ENCODE measurements at places on chromosomes 1 and 21. TPM values are rescaled to one million over a fixed set of nuclear protein-coding genes. Genes with fewer than 3 reads are reported as not detected.

The HSD3B2 gene
- not detected for total RNA-seq

The TFF2 gene
- total RNA-seq, result not detected

The NBPF6 gene
- not detected for total RNA-seq

The C8A gene
- total RNA-seq, result not detected

The LAD1 gene
- not detected for total RNA-seq

The RAB7B gene
- not detected for total RNA-seq

All from T-helper 2 cell treated with Interferon-gamma antibody and Interleukin-4, amounts not matched to agents 100 ng/mL and 5 ng/mL, for 36 hours (primary cell).